HT-29 (cell line): ENCODE measurements at places on chromosomes 3 and 15. TPM values are rescaled to one million over a fixed set of nuclear protein-coding genes. Genes with fewer than 3 reads are reported as not detected.

- DNase-seq: peak; percentile 52
These were observed 44.7 kb downstream of the RORA start for GRCh38 chr15:61184431-61184830.

GRCh38 chr3:126524429-126524988 is 554 bp downstream of the CHST13 start:
- DNase-seq: no peak

DNA sequence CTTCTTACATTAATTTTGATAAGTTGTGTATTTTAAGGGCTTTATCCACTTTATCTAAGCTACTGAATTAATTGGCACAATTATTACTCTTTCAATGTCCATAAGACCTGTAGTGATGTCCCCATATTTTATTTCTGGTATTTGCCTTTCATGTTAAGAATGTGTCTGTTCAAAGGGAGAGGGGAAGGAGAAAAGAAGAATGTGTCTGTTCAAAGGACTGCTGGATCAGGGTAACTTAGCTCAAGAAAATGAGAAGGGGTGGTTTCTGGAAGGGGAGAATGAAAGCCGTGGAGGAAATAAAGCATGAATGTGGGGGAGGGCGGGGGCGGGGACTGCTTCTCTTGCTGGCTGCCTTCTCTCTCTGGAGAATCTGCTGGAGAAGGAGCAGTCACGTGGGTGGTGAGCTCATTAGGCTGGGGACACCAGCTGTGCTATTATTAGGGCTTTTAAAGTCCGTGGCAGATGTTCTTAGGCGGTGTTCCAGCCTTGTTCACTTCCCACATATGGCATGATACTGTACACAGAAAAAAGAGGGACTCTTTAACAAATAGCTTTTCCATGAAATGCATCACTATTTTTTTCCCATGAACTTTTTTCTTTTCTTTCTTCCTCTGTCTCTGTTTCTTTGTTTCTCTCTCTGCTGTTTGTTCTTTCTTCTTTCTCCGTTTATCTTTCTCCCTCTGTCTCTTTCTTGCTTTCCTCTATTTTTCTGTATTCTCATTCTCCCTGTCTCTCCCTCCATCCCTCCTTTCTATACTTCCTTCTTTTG is 63.7 kb upstream of the ULK4 start:
- DNase-seq: peak; percentile 58

DNA sequence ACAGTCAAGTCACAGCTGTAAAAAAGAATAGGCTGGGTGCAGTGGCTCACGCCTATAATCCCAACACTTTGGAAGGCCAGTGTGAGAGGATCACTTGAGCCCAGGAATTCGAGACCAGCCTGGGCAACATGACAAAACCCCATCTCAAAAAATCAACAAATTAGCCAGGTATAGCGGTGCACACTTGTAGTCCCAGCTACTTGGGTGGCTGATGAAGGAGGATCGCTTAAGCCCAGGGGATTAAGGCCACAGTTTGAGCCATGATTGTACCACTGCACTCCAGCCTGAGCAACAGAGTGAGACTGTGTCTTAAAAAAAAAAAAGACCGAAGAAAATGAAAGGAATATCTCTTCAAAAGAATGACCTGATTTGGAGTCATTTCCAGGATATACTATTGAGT is 6.6 kb downstream of the HERC1 start:
- DNase-seq: no peak

The MOBP gene
- total RNA-seq: not detected in 2 replicates

The DISP2 gene
- 0.81 and 1.3 TPM in 2 replicates for total RNA-seq

The PAQR5 gene
- 25.9 and 28.9 TPM in 2 replicates for total RNA-seq

The GBE1 gene
- total RNA-seq: 2.1 and 2.8 TPM in 2 replicates
